ENCODE measurements at places on chromosomes 3 and 15. TPM values are rescaled to one million over a fixed set of nuclear protein-coding genes. Genes with fewer than 3 reads are reported as not detected.

The LRRN1 gene
- total RNA-seq = 1.5 TPM

The CD200R1 gene
- not detected for total RNA-seq

The SEMA3B gene
- total RNA-seq = 367 TPM

The CACNA2D3 gene
- not detected for total RNA-seq

The DNAJA4 gene
- total RNA-seq = 48.9 TPM

The MANF gene
- total RNA-seq = 22.1 TPM

- no peak for DNase-seq
Measured at GRCh38 chr3:101065962-101066361, 72.7 kb upstream of the ABI3BP start.

DNA sequence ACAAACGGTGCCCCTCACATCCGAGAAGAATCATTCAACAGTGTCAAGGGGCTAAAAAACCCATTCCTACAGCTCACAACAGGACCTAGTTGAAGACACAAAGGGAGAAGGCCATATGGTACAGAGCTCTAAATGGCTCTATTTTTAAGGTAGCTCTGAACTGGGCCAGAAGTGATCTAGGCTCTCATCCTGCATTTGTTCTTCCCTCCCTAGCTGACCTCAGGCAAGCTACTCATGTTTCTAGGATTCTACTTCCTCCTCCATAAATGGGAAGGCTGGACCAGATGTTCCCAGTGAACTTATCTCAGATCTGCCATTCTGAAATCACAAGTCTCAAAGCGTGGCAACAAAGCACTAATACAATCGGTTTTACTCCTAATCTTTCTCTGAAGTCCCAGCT lies 62.3 kb downstream of the CPNE4 start:
- no peak for DNase-seq

GRCh38 chr15:66878761-66879160 lies 176.7 kb downstream of the SMAD6 start:
- no peak for DNase-seq

DNA sequence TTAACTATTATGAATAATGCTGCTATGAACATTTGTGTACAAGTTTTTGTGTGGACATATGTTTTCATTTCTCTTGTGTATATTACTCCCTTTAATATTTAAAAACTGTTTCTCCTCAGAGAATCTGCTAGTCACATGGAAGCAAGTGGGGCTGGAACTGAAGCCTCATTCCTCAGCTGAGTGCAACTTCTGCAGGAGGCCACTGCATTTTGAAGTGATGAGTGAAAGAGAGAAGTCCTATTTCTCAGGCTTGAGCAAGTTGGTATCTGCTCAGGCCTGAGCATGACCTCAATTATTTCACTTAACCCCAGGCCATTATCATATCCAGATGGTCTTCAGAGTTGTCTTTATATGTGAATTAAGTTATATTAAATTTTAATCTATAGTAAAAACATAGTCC lies 11.5 kb downstream of the TLR9 start:
- DNase-seq = no peak

DNA sequence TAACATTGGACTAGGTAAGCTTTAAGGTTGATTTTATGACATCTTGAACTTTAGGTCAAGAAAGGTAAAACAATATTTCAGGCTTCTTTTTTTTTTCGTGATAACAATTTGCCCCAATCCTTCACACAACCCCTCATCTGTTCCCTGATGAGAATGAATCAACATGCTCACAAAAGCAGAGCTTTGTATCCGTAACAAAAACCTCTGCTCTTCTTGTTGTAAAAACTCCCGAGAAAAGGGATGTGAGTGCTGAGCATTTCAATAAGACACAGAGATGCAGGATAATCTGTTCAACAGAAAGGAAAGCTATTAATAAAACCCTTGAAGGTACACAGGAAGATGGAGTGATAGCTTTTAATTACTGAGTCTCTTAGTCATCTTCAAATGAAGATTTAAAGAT lies 94.3 kb downstream of the RAD18 start:
- DNase-seq = no peak

DNA sequence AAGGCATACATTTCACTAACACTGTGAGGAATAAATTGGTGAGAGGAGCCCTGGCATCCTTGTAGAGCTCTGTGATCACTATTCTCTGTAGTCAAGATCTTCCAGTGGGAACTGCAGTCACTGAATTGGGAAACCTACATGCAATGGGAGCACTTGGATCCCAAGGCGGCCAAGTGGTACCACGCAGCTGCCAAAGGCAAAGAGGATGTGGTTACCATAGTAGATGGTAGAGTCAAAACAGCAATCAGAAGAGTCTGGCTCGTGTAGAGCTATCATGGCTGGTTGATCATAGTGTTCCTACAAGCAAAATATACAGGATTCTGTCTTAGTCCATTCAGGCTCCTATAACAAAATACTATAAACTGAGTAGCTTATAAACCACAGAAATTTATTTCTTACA lies 849.7 kb downstream of the ROBO2 start:
- no peak for DNase-seq

DNA sequence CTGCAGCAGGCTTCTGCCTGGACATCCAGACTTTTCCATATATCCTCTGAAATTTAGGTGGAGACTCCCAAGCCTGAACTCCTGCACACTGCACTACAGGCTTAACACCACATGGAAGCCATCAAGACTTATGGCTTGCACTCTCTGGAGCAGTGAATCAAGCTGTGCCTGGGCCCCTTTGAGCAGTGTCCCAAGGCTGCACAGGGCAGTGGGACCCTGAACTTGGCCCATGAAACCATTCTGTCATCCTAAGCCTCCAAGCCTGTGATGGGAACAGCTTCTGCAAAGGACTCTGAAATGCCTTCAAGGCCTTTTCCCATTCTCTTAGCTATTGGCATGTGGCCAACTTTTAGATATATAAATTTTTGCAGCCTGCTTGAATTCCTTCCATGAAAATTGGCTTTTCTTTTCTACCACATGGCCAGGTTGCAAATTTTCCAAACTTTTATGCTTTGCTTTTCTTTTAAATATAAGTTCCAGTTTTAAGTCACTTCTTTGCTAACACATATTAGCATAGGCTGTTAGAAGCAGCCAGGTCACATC lies 257.8 kb upstream of the DCBLD2 start:
- no peak for DNase-seq

GRCh38 chr3:183210862-183211341 lies 42.2 kb upstream of the B3GNT5 start:
- no peak for DNase-seq

GRCh38 chr3:10450494-10451440 lies 54.6 kb downstream of the ATP2B2 start:
- DNase-seq = no peak

DNA sequence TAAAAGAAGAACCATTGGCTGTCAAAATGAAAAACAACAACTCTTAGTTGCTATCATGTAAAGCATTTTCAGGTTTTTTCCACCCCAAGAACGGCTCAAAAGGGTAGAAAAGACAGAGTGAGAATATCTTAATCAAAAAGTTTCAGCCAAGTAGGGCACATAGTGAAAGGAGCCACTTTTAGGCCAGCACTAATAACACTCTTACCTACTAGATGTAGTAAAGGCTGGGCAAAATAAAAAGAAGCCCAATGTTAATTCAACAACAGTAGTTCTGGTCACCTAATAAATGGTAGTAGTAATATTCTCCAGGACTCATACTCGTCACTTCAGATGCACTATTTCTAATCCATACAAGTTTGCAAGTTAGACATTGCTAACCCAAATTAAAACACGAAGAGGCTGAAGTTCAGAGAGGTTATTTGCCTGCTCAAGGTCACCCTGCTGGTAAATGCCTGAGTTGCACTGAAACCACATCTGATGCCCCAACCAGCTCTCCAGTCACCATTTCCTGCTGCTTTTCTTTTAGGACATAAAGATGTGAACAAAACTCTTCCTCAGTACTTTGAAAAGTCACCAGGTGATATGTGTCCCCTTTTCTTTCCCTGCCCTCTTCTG lies 7.5 kb downstream of the GOLIM4 start:
- no peak for DNase-seq

DNA sequence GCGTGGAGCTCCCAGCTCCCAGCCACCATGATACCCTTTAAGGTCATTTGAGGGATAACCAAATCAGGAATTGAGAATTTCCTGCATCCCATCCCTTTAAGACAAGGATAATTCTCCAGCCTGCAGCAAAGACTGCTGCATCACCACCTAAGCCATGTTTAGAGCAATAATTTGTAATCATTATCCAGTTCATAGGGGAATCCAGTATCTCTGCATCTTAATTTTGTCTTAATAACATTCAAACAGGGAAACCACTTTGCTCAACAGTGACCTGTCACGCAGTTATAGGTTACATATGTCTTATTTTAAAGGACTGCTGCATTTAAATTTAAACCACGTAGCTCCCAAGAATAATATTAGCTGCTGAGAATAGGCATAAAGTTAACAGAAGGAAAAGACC lies 188.4 kb downstream of the SSR3 start:
- DNase-seq = no peak

DNA sequence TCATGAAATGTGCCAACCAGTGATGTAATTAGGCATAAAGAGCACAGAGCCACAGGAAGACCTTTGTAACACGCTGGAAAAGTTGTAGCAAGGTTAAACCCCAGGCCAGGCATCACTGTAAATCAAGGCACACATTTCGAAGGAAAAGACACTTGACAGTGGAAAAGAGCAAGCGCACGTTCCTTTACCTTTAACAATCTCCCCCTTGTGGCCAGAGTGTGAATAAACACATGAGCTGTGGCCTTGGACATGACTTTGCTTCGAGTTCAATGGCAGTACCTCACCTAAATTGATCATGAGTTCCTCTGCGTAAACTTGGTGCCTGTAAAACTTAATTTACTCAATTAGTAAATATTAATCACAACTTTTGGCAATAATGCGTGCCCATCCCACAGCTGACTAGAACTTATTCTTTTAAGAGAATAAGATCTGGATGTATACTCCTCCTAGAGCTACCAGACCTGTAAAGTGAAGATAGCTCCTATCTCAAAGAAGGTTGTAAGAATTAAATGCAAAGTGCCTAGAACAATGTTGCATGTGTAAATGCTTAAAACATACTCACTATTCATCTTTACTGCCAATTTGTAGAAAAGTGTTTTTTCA lies 757.0 kb upstream of the NECTIN3 start:
- peak; percentile 84 for DNase-seq

GRCh38 chr3:107235193-107235927 lies 141.9 kb upstream of the CCDC54 start:
- DNase-seq = no peak

- DNase-seq = no peak
Measured at GRCh38 chr3:101588616-101589015, 14.6 kb downstream of the PCNP start.

DNA sequence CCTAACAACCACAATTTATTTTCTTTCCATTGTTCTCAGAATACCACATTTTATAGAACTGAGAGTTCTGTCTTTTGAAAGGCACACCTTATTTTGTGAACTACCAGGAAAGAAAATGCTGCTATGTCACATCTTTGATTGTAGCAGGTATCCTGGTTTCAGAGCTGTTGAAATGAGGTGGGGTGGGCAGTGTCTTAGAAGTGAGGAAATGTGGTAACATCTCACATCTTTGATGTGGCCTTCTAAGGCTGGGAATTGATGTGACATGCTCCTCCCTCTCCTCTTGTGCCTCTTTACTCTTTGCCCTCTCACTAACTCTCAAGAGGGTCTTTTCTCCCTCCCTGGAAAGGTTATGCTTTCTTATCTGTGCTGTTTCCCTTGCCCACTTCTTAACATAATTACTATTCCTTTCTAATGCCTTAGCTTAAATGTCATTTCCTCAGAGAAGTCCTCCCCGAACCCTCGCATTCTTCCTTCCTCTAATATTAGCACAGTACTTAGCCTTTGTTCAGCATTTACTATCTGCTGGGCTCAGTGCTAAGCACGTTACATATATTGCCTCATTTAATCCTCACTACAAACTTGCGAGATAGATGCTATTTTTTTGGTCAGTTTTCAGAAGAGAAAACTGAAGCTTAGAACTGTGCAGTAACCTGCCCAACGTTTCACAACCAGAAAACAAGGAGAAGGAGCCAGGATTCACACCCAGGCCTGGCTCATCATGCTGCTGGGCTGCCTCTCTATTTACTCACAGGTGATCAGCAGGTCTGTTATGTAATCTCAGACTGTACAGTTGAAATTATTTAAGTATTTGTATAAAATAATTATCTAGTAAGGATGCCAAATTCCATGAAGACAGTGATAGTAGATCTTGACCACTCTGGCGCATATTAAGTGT lies 24.0 kb upstream of the SPTSSB start:
- DNase-seq = no peak

GRCh38 chr15:33448151-33448550 lies 137.4 kb downstream of the RYR3 start:
- DNase-seq = no peak

GRCh38 chr3:26280517-26280916 lies 342.1 kb upstream of the LRRC3B start:
- DNase-seq = no peak

- DNase-seq = no peak
Measured at GRCh38 chr3:107855710-107856109, 235.1 kb downstream of the CD47 start.

GRCh38 chr3:131898346-131898745 lies 136.5 kb downstream of the CPNE4 start:
- DNase-seq = no peak

DNA sequence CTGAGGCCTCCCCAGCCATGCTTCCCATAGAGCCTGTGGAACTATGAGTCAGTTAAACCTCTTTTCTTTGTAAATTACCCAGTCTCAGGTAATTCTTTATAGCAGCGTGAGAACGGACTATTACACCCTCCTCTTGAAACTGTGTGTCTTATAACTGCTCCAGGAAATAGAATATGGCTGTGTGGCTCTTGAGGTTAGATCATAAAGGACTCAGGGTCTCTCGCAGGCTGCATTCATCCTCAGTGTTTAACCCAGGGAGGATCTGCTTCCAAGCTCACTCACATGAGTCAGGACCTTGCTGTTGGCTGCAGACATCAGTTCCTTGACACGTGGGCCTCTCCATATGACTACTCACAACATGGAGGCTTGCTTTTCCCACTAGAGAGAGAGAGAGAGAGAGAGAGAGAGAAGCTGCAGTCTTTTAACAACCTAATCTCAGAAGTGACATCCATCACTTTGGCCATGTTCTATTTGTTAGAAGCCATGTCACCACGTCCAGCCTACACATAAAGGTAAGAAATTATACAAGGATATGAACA lies 114.3 kb upstream of the UBE2E1 start:
- no peak for DNase-seq

DNA sequence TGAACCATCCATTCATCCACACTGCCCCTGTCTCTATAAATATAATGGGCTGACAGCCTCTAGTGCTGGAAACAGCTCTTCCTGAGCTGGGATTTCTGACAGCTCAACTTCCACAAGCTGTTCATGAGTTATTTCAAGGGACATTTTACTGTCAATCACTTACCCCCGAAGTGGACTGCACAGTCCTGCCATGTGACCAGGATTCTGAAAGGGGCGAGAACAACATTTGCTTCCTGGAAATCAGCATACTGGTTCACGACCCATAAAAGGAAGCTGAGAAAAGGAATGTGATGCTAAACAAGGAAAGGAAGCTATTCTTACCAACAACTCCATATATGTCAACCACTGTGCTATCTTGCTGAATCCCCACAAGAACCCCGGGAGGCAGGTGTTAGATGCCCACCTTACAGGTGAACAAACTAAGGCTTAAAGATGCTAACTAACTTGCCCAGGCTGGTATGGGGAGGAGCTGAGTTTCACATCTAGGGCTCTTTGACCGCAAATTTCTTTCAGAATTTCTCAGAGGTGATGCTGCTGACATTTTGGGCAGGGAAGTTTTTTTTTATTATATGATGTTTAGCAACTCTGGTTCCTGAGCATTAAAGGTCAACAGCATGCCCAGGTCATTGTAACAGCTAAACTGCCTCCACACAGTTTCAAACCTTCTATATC lies 16.5 kb upstream of the REC114 start:
- no peak for DNase-seq

Data from Peyer's patch (tissue), 4 donors.